IMR-90 (cell line): ENCODE measurements at places on chromosomes 1 and 21. TPM values are rescaled to one million over a fixed set of nuclear protein-coding genes. Genes with fewer than 3 reads are reported as not detected.

The KLF17 gene
- total RNA-seq, result 0.28 and 0.36 TPM in 2 replicates

The IL6R gene
- total RNA-seq, result 6.1 and 9.5 TPM in 2 replicates

GRCh38 chr1:24427545-24427862 is 11.9 kb downstream of the NIPAL3 start:
- no peak for DNase-seq

GRCh38 chr1:231147896-231148295 is 14.0 kb upstream of the TRIM67 start:
- DNase-seq, result no peak

The CCDC181 gene
- 0.28 TPM in 1 of 2 replicates, not detected in the other for total RNA-seq

DNA sequence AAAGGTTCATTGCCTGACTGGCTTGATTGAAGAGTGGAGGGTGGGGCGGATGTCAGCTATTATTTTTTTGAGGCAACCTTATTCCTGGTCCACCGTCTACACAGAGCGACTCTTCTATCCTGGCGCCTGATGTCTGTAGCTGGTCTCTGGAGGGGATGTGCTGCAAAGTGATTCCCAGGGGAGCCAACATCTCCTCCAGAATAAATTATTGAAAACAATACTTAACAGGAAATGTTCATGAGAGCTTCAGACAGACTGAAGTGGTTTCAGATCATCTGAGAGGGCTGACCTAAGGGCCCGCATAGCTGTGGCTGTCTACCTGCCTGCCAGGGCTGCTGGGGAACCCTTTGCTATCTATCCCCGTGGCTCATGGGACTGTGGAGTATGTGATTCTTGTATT is 66.7 kb downstream of the TEX35 start:
- DNase-seq, result no peak

- no peak for DNase-seq
These were observed 116.0 kb downstream of the MIS18A start for GRCh38 chr21:32162727-32163320.

GRCh38 chr1:90823686-90824085 is 106.6 kb upstream of the BARHL2 start:
- DNase-seq, result no peak

The CD160 gene
- total RNA-seq, result not detected in 2 replicates

GRCh38 chr1:59340411-59341307 is 43.8 kb downstream of the FGGY start:
- no peak for DNase-seq

The LAMC1 gene
- total RNA-seq, result 361 and 394 TPM in 2 replicates

GRCh38 chr1:237394281-237394680 is 352.3 kb downstream of the RYR2 start:
- DNase-seq, result no peak

- no peak for DNase-seq
These were observed 28.9 kb upstream of the RUNX1 start for GRCh38 chr21:35077975-35078374.

GRCh38 chr1:163069142-163069541 is at the start of gene RGS4:
Gene RGS4 (plus strand): TSS chr1:163069361. CDS start chr1:163069485, 124 bp downstream.
- peak; percentile 98 for DNase-seq

DNA sequence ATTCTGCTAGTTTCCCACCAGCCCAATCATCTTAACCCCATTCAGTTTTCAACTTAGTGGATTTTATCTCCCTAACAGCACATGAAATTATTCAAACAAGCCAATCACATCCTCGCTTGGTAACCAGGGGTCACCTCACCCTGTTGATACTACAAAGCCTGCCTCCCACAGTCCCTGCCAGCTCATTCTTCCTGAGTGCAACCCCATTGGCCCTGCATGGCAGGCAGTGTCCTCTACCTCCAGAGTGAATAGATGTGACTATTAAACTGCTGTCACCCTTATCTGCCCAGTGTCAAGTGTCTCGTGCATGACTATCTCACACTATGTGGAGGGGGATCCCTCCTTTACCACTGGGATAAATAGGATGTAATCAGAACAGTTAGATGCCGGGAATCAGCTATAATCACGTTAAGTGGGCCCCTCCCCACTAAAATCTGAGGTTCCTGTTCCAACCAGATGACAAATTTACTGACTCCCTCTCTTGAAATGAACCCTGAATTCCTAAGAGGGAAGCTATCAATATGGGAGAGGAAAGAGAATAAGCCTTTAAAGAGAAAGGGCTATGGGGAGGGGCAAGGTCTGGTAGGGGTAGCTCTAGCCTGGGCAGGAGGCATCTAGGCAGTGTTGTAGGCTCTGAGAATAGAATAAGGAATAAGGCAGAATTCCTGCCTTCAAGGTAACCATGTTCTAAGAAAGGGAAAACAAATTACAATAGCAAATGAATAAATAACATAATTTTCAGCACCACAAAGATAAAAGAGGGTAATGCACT is 155.9 kb downstream of the SLC30A10 start:
- DNase-seq, result no peak

GRCh38 chr1:91070298-91070697 is 48.5 kb upstream of the ZNF644 start:
- no peak for DNase-seq

GRCh38 chr1:6509919-6510291 is 18.4 kb upstream of the PLEKHG5 start:
- no peak for DNase-seq

DNA sequence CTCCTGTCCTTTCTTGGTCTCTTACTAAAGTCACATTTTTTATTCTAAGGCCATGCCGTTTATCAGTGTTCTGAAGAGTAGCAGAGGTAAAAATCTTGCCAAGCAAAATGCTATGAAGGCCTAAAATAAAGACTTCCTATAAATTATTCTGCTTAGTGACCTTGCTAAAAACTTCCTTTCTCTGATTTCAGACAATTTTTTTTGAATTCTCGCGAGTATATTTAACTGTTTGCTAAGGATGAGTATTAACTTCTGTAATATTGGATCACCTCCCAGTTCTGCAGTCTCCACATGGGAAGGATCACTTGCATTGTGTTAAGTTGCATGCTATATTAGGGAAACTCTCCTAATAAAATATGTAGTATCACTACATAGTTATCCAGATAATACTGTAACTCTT is 123.4 kb upstream of the SNX7 start:
- DNase-seq, result no peak

GRCh38 chr1:1356166-1356795 is 2.1 kb downstream of the MXRA8 start:
- DNase-seq, result no peak

DNA sequence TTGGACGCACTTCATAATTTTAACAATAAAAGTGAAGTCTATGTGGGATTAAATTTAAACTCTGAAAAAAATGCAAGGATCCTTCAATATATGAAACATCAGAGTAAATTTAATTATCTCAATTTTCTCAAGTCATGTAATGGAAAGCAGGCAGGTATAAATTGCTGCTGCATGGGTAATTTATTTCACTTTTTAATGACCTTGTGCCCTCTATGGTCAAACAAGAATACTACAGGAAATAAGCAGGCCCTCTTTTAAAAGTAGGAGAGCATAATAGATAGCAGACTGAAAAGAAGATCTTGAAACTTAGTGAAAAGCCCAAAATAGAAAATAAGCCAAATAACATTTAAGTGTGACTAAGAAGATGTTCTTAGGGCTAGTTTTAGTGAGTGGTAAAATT is 22.9 kb downstream of the BCAS2 start:
- DNase-seq, result no peak
